ENCODE measurements at places on chromosomes 5 and 9.

- no peak for DNase-seq
Observed at GRCh38 chr5:108720391-108720790, 27.3 kb upstream of the FER start.

GRCh38 chr5:61866930-61867329, 439.1 kb upstream of the KIF2A start:
- DNase-seq, result no peak

GRCh38 chr5:81125959-81126358, 107.2 kb upstream of the CKMT2 start:
- no peak for DNase-seq

GRCh38 chr9:96149533-96150280, 152.3 kb downstream of the HSD17B3 start:
- DNase-seq, result no peak

GRCh38 chr5:64727150-64727549, 36.8 kb downstream of the SHISAL2B start:
- DNase-seq, result no peak

GRCh38 chr5:171386861-171387344, 746 bp upstream of the NPM1 start:
- no peak for DNase-seq

DNA sequence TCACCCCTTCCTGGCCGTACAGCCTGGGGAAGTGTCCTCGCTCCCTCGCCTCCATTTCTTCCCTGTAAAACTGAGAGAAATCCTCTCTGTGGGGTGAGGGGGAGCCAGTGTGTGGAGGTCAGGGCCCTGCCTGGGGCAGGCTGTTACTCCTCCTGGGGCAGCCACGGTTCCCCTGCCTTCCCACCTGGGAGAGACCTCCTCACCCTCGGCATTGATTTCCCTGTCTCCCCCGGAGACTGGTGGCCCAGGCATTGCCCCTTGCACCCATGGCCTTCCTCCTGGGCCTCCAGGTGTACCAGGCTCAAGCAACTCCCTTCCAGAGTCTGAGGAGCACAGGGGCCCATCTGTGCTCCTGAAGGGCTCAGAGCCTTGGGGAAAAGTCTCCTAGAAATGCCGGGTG, 75.6 kb upstream of the RNU6ATAC start:
- no peak for DNase-seq

GRCh38 chr5:146785065-146785464, 93.5 kb downstream of the PPP2R2B start:
- DNase-seq, result no peak

GRCh38 chr9:102700936-102701335, 294.2 kb upstream of the CYLC2 start:
- DNase-seq, result no peak
